Stimulated activated CD8-positive, alpha-beta memory T cell treated with anti-CD3 and anti-CD28 coated beads, Interleukin-7, amount 100 ng/mL, for 1 hour (primary cell): ENCODE measurements at places on chromosomes 7 and 10.

DNA sequence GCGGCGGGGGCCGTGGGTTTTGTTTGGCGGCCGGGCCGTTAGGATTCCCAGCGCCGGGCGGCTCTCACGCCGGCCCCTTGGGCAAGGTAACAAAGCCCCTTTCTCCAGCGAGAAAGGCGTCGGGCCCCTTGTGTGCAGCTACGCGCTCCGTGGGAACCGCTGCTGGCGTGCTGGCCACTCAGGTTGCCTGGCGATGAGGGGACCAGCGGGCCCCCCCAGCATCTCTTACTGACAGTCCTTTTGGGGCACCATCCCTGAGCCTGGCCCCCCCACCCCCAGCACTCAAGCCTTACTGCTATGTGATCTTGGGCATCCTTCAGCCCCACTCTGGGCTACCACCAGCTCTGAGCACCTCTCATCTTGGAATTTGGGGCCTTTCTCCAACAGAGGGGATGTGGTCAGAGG, 1.8 kb downstream of the LFNG start:
- no peak for DNase-seq

DNA sequence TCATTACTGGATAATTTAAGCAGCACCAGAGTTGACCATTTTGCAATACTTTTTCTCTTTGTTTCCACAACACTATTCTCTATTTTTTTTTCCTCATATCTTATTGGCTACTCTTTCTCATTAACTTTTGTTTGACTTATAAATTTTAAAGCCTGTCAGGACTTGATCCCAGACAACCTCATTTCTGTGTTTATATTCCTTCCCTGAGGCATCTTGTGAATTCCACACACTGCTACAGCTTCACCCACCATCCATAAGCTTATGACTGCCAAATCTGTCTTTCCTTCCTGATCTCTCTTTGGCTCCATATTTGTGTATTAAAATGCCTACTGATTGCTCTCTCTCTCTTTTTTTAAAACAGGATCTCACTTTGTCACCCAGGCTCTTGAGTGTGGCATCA, 124.6 kb upstream of the MBL2 start:
- no peak for DNase-seq

- no peak for DNase-seq
These were observed 57.2 kb downstream of the CALML3 start for GRCh38 chr10:5581670-5582566.

DNA sequence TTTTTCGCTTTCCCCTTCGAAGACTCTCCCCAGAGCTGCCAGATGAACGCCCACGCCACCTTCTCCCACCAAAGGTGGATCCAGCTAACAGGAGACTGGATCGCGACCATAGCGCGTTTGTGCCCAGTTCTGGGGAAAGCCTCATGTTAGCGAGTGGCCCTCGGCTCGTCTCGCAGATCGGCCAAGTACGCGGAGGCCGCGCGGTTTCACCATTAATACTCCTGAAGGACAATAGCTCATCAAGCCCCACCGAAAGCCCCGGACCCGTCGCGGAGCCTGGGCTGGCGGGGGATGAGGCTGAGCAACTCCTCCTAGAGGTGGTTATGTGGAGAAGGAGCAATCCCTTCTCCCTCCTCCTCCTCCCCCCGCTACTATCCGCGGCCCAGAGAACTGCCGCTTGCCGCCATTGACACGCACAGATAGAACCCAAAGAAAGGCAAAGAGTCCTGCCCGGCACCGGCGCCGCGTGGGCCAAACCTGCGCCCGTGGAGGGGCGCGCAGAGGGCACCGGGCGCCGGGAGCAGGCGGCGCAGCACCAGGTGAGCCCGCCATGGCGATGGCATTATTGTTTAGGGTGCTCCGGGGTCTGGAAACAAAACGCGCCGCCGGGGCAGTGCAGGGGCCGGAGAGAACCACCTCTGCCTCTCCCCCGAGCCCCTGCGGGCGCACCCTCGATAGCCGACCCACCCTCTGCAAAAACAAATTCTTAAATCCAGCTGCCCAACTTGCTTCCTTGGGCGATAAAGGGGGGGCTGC, at the start of gene MACROH2A2:
Gene MACROH2A2, plus strand, starts transcription at position 385 of the 756 bp plus-strand sequence. CDS start 22,813 bp downstream, outside the sequence.
- no peak for DNase-seq

GRCh38 chr7:47992446-47992845, 13.0 kb upstream of the HUS1 start:
- no peak for DNase-seq

DNA sequence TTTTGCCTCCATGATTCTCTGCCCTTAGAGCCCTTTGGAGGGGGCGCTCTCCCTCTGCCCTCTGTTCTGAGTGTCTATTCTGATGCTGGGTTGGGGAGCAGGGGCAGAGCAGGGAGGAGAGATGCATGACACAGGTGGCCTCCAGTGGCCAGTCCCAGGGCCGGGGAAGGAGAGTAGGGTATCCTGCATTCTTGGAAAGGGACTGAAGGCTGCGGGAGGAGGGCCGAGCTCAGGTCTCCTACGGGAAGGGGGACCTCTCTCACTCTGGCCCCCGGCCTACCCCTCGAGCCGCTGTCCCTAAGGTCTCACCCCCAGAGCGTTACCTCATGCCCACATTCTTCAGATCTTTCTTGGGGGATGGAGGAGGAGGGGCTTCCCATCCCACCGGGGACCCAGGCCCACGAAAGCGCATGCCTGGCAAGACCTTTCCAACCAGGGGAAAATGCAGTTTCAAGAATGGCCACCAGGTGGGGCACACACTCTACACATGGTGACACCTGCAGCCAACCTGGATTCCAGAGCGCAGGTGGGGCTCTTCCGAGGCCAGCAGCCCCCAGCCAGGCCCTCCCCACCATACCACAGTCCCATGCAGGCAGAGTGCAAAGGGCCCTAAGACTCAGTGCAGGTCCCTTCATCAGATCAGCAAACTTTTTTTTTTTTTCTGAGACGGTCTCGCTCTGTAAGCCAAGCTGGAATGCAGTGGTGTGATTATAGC, 86.4 kb downstream of the MYL10 start:
- DNase-seq: peak; percentile 47

GRCh38 chr7:99124751-99125504, 19.0 kb downstream of the SMURF1 start:
- no peak for DNase-seq

DNA sequence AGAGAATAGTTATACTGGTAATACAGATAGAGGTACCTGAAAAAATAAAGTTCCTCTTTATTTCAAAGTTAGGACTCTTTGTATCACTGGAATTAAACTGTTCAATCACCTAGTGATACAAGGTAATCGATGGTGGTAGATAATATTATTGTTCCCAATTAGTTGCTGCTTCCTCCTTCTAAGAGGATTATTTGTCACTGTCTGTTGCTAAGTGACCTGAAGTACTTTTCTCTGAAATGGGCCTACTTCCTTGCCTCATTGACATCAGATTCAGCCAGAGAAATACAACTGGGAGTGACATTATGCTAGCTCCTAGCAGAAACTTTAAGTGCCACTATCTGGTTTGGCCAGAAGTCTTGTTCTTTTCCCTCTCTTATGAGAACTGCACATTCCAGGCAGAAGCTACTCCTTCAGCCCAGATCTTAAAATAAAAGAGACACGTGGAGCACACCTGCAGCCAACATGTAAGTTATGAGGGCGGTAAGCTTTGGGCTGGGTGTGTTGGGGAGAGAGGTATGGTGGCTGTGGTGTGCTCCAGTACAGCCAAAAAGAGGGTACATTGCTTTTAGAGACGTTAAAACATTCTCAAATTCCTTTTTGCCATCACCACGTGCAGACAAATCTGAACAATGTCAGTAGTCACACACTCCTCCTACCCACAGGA, 54.8 kb downstream of the MINDY3 start:
- DNase-seq: no peak

DNA sequence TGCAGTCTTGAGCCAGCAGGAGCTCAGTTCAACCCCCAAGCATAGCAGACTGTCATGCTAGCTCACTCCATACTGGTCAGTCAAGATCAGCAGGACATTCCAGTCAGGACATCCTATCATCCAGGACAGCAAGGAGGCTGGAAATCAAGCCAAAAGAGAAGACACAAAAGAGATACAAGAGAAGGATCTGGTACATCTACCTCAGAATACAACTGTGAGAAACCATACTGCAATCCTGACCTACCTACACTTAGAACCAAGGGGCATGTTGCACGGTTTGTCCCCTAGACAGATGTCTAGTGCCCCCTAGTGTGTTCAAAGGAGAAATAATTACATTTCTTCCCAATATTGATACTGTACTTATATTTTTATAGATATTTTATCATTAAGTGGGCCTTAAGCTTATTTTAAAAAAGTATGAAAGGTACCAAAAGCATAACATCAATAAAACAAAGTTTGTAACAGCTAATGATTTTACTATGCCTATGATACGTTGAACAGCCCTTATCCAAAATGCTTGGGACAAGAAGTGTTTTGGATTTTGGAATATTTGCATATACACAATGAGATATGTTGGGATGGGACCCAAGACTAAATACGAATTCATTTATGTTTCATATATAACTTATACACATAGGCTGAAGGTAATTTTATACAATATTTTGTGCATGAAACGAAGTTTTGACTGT, 26.7 kb downstream of the ERCC6 start:
- no peak for DNase-seq

DNA sequence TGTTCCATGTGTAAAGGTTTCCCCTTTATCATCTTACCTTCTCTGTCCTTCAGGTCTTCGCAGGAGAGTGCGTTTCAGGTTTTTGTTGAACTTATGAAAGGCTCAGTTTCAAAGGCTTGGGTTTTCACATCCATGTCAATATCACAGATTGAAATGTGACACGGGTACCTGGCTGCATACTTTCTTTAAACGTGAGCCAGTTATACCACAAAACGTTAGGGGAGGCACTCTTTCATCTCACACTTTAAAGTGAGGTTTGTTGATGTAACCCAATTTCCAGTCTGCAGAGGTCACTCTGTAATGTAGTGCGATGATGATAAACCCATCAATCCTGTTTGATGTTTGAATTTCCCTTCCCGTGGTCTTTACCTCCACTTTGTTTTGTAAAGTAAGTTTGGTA, 506.9 kb downstream of the SUGCT start:
- DNase-seq: no peak

GRCh38 chr10:59303018-59303417, 59.3 kb downstream of the FAM13C start:
- DNase-seq: no peak

- DNase-seq: no peak
These were observed 144.0 kb upstream of the PPP1R3A start for GRCh38 chr7:114062810-114063209.

GRCh38 chr10:105268961-105269360, 627.9 kb downstream of the SORCS3 start:
- no peak for DNase-seq

DNA sequence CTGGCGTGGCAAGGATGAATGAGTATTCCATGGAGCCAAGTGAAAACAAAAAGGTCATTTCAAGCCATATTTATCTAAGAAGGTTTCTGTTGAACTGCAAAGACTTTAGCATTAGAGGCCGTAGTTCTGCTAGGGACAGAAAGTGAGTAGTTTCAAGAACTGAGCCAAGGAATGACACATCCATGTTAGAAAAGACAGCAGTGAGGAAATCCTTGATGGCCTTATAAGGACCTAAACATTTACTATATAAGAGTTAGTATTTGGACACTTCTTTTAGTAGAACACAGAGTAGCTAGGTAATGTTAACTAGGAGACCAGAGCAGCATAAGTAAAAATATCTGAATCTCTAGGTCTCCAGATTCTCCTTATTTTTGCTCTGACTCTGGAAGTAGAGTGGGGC, 329.8 kb upstream of the SEMA3D start:
- no peak for DNase-seq

DNA sequence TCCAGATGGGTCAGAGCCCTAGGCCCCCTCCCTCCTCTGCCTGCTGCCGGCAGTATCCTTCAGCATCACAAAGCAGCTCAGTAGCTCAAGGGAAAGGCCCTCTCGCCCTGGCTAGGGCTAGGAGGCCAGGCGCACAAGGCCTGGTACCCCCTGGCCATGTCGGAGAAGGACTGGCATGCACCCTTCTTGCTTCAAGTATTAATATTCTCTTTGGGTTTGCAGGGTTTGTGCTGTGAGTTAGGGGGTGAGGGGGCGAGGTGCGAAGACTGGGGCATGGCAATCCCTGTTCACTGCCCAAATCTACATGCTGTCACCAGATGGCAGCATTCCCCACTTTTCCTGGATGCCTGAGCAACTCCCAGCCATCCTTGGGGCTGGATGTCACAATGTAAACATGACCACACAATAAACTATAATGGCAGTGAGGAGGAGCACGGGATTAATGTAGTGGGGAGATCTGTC, 105.2 kb downstream of the NEURL1 start:
- no peak for DNase-seq

DNA sequence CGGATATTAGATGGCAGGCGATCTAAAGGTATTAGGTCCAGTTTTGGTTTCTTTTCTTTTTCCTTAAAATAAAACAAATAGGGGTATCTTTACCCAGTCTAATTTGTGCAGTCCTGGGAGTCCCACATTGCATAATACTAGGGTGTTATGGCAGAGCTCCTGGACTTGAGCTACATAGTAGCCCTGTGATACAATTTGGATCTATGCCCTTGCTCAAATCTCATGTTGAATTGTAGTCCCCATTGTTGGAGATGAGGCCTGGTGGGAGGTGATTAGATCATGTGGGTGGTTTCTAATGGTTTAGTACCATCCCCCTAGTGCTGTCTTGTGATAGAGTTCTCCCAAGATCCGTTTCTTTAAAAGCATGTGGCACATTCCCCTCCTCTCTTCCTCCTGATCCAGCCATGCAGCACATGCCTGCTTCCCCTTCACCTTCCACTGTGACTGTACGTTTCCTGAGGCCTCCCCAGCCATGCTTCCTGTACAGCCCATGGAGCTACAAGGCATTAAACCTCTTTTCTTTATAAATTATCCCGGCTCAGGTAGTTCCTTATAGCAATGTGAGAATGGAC, 141.9 kb downstream of the RPS24 start:
- DNase-seq: no peak

DNA sequence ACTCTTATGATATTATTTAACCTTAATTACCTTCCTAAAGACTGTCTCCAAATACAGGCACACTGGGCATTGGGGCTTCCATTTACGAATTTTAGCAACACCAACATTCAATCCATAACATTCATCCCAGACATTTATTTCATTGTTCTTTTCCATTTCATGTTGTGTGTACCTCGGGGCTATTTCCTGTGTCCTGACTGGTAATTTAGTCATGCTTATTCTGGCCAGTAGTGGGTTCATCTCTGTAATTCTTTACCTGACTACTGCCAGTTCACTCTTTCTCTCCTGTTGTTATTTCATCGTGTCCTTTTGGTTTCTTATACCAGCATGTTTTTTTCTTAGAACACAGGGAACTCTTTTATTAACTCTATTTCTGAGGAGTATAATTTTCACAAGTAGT, 225.7 kb downstream of the PLXDC2 start:
- DNase-seq: no peak

DNA sequence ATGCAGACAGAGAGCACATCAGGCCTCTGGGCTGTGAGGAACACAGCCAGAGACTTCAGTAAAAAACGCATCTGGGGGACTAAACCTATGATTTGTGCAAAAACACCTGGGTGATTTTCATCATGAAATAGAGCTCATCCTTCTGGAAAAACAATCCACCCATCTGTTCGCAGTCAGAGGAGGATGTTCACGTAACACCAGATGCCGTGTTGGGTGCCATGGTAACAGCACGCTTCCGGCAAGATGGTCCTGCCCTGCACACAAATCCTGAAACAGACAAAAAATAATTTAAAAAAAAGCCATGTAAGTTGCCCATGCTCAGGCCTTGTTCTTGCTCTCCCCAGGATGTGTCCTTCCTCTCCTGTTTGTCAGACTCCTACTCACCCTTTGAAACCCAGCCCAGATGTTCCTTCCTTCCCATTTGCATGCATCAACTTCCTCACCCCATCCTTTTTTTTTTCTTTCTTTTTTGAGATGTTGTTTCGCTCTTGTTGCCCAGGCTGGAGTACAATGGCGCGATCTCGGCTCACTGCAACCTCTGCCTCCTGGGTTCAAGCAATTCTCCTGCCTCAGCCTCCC, 28.3 kb upstream of the GNA12 start:
- no peak for DNase-seq
